ENCODE measurements at places on chromosomes 4 and X.
A peak's percentile ranks its signal among the peaks of the same experiment; 100 is the strongest.

GRCh38 chr4:120555058-120555457 lies 367.5 kb downstream of the PRDM5 start:
- no peak overlapping the region for H3K27ac ChIP-seq
- H3K36me3 ChIP-seq, result no peaks in the 10 kb centered on the region
- no peaks in the 10 kb centered on the region for H3K4me1 ChIP-seq
- no peak overlapping the region for H3K4me3 ChIP-seq

- H3K4me3 ChIP-seq, result peak overlapping the region; percentile 91
- no peaks in the 10 kb centered on the region for H3K27me3 ChIP-seq
- DNase-seq, result no peak
- H3K4me1 ChIP-seq, result peaks cover 14% of the 10 kb centered on the region
These were observed 814 bp upstream of the MMAA start for GRCh38 chr4:145618210-145618931.

- no peak for DNase-seq
- no peaks in the 10 kb centered on the region for H3K27me3 ChIP-seq
- H3K36me3 ChIP-seq, result no peaks in the 10 kb centered on the region
- H3K4me1 ChIP-seq, result no peaks in the 10 kb centered on the region
- no peak overlapping the region for H3K27ac ChIP-seq
- H3K4me3 ChIP-seq, result no peak overlapping the region
These were observed 10.9 kb upstream of the BBS7 start for GRCh38 chr4:121881158-121881557.

- no peaks in the 10 kb centered on the region for H3K4me1 ChIP-seq
- no peaks in the 10 kb centered on the region for H3K27me3 ChIP-seq
- H3K27ac ChIP-seq, result no peak overlapping the region
- H3K4me3 ChIP-seq, result no peak overlapping the region
- DNase-seq, result no peak
These were observed 292.4 kb upstream of the FAT1 start for GRCh38 chr4:187016101-187016500.

GRCh38 chrX:46754586-46755061 lies 4.3 kb downstream of the SLC9A7 start:
- no peaks in the 10 kb centered on the region for H3K36me3 ChIP-seq
- H3K27me3 ChIP-seq, result no peaks in the 10 kb centered on the region
- H3K4me3 ChIP-seq, result no peak overlapping the region
- H3K27ac ChIP-seq, result no peak overlapping the region
- H3K4me1 ChIP-seq, result peaks cover 9% of the 10 kb centered on the region
- no peak for DNase-seq

DNA sequence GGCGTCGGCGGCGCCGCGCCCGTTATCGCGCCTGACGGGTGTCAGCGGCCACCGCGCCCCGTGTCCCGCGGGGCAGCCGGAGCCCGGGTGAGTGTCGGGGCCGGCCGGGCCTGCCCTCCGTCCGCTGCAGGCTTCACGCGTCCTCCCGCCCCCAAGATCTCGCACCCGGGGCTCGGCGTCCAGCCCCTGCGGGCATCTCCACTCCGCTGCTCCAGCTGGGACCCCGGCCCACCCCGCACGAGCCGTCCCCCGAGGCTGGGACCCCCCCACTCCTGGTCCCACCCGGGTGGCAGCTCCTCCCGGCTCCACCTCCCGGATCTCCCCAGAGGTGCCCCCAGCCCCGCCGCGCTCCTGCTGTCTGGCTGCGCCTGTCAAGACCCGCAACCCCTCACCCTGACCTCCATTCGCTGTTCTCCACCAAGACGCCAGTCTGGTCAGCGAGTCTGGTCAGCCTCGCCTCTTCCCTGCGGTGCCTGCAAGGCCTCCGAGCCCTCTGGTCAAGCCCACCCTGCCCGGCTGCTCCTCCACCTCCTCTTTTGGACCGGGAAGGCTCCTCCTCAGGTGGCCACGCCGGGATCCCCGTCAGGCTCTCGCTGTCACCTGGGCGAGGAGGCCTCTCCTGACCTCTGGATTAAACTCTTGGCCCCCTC lies 66.0 kb upstream of the NKX1-1 start:
- H3K4me3 ChIP-seq, result no peak overlapping the region
- H3K27ac ChIP-seq, result no peak overlapping the region
- no peaks in the 10 kb centered on the region for H3K4me1 ChIP-seq
- no peak for DNase-seq

GRCh38 chrX:127085939-127086338 lies 266.4 kb downstream of the PRR32 start:
- no peak overlapping the region for H3K27ac ChIP-seq
- no peak for DNase-seq
- no peak overlapping the region for H3K4me3 ChIP-seq

DNA sequence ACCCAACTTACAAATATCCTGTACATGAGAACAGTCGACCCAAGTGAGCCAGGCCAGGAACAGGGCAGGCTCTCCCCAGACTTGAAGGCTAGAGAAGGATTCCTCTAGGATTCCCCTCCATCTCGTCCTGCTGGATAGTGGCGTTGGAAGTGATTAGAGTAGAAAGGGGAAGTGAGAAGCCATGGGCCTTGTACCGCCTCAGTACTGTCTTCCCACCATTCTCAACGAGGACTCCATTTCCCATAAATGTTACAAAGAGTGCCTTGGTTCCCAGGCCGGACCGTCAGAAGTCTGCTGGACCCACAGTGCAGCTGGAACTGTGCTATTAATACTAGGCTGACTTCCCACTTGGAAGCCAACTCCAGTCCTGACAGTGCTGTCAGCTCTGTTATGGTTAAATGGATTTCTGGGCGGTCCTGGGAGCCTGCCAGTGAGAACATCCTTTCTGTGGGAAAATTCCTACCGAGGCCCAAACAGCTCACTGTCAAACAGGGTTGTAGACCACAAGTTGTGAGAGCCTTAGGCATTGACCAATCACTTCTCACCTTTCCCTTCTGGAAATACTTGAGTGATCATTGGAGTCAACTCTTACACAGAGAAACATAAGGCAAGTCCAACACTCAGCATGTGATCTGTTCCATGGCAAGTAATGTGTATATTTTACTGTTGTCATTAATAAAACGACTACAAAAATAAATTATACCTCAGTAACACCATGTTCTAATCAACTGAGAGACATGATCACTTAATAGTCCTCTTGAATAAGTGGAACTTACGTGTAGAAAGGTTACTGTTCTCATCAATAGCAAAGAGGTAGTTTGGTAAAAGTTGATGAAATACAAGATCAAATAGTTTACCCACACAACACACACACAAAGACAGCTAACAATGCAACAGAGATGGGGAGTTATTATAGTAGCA lies 58.4 kb downstream of the AMELX start:
- no peak overlapping the region for H3K27ac ChIP-seq
- no peak overlapping the region for H3K4me3 ChIP-seq
- H3K36me3 ChIP-seq, result no peaks in the 10 kb centered on the region

DNA sequence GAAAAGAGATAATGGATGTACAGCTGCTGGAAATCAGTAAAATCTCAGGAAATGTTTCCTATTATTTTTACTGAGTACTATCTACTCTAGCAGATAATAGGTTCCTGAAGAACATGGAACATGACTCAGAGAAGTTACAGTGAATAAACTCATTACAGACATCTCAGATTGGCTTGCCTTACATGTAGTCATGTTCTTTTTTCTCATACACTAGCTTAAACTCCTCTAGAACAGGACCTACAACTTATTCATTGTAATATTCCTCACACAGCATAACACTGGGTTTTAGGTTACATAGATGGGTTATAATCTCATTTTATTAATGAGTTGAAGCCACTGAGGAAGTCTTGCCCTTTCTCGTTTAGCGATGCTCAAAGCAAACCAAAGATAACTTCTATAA lies 86.9 kb upstream of the BMP2K start:
- H3K27ac ChIP-seq, result no peak overlapping the region
- no peak for DNase-seq
- H3K4me3 ChIP-seq, result no peak overlapping the region
- no peaks in the 10 kb centered on the region for H3K27me3 ChIP-seq
- H3K4me1 ChIP-seq, result peaks cover 8% of the 10 kb centered on the region

DNA sequence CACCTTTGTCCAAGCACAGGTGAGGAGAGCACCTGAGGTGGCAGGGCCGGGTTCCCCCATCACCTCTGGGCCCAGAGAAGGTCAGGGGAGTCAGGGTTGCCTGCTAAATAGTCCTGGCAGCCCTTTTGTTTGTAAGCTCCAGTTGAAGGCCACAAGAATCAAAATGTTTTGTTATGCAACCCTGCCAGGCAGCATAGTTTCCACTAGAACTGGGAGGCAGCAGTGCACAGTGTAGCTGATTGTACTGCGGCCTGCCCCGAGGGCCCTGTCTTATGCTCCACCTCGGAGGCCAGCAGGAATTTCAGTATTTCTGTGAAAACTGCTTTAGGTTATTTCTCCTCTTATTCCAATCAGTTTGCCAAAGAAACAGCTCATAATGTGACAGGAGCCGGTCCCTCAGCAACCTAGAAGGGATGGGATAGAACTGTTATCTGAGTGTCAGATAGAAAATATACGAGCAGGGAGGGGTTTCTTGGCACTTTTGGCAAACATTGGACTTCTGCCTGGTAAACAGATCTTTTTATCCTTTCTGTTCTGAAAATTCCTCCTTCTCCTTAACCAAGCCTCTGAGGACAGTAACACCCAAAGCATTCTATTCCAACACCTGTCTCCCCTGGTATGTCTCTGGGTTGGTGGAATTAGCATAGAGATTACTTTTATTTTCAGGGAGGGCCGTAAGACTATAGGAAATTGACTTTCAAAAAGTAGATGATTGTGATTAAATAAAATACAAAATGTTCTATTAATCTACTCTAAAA lies 93.6 kb downstream of the LNX1 start:
- DNase-seq, result no peak
- no peaks in the 10 kb centered on the region for H3K36me3 ChIP-seq
- H3K27ac ChIP-seq, result no peak overlapping the region
- H3K4me1 ChIP-seq, result no peaks in the 10 kb centered on the region
- H3K4me3 ChIP-seq, result no peak overlapping the region

DNA sequence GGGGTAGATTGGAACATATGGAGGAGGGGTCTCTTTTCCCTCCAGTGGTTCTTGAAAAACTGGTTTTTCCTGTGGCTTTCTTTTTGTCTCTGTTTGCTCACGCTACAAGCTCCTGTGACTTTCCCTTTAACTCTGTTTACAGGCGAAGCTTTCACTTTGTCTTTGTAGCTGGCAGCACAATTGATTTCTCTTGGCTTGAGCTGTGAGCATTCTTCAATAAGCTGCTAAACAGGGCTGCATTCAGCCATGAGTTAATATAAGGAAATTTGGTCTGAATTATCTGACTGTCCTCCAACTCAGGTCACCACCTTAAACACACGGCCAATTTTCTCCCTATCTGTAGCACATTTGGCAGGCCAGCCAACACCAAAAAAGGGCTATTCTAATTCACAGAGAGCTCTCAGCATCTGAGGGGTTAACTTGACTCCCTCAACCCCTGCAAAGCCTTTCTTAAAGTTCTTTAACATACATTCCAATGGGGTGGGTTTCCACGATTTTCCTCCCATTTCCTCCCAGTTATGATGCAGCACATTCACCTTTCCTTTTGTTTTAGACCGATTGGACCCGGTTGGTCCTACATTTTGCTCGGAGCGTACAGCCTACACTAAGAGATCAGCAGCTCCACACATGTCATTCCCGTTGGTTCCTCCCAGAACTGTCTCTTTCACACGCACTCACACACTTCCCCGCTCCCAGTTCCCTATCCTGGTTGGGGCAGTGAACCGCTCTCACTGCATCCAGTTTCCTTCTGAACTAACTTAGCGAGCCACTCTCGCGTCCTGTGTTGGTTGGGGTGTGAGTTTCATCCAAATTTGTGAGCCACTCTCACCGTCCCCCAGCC lies 45.4 kb downstream of the UGT2A3 start:
- H3K36me3 ChIP-seq, result no peaks in the 10 kb centered on the region
- DNase-seq, result no peak

GRCh38 chrX:16466640-16467432 lies 183.1 kb upstream of the S100G start:
- H3K27me3 ChIP-seq, result peaks cover 2% of the 10 kb centered on the region
- H3K4me1 ChIP-seq, result no peaks in the 10 kb centered on the region
- H3K4me3 ChIP-seq, result no peak overlapping the region

- no peaks in the 10 kb centered on the region for H3K36me3 ChIP-seq
- no peak overlapping the region for H3K27ac ChIP-seq
- H3K4me1 ChIP-seq, result no peaks in the 10 kb centered on the region
These were observed 47.9 kb downstream of the COX18 start for GRCh38 chr4:73021634-73022033.

Data from T-cell (primary cell).